Naive thymus-derived CD8-positive, alpha-beta T cell (primary cell): ENCODE measurements at places on chromosomes 4 and X.

DNA sequence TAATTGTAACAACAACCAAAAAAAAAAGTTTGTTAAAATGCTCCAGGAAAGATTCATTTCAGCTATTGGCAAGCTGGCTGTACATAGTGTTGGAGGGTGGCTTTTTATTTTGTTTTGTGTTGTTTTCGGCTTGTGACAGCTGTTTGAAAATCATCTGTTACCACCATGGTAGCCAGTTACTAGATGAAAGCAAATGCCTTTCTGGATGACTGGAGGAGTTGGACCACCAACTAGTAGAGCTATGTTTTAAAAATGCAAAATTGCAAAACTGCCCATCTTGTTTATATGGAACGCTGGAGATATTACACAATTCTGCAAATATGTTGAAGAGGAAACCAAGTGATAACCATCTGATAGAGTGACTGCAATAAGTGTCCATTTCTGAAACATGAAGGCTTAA lies 53.2 kb upstream of the TNIP3 start:
- no peak for DNase-seq

- no peak for DNase-seq
These were observed at the start of gene XPNPEP2 for GRCh38 chrX:129738466-129739308. XPNPEP2 (plus strand) TSS chrX:129738979; CDS start chrX:129739214, 235 bp downstream.

DNA sequence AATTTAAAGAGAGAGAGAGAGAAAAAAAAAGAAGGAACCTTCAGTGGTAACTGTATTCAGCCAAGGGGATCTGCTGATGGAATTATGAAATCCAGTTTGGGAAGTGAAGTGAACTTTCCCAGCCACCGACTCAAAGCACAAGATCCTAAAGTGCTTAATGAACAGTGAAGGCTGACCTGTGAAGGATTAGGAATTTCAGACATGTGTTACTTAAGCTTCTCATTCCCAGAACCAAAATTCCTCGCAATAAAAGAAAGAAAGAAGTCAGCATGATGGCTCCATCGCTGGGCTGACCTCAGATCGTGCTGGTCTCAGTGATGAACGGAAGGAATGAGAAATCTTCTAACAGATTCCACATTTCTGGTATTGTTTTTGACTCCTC lies 135.2 kb downstream of the ARSF start:
- DNase-seq, result no peak

DNA sequence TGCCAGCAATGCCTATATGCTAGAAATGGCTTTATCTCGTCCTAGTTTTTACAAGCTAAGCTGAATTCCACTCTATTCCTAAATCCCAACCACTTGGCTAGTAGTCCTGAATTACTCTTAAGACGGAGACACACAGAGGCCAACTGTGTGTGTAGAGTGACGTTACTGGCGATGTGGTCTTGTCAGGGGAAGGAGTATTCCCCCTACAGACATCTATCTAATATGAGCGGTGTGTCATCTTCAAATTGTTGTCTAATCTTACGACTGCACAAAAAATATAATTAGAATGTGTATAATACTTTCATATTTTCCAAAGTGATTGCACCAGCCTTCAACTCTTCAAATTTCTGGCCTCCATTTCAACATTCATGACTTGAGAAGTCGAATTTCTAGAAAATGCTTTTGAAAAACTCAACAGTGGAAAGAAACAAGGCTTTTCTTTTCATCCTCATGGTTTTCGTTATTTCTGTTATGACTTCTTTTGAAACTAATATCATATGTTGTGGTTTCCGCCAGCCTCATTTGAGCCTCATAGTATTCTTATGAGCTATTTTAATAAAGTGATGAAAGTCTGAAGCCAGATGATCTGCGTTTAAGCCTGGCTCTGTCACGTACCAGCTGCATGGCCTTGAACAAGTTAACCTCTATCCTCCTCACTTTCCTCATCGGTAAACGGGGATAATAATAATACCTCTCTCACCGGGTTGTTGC lies 132.3 kb downstream of the SOWAHB start:
- no peak for DNase-seq

- no peak for DNase-seq
These were observed 95.6 kb downstream of the PHOX2B start for GRCh38 chr4:41652971-41653370.
